Astrocyte of the spinal cord (primary cell): ENCODE measurements at places on chromosomes 11 and 22.

DNA sequence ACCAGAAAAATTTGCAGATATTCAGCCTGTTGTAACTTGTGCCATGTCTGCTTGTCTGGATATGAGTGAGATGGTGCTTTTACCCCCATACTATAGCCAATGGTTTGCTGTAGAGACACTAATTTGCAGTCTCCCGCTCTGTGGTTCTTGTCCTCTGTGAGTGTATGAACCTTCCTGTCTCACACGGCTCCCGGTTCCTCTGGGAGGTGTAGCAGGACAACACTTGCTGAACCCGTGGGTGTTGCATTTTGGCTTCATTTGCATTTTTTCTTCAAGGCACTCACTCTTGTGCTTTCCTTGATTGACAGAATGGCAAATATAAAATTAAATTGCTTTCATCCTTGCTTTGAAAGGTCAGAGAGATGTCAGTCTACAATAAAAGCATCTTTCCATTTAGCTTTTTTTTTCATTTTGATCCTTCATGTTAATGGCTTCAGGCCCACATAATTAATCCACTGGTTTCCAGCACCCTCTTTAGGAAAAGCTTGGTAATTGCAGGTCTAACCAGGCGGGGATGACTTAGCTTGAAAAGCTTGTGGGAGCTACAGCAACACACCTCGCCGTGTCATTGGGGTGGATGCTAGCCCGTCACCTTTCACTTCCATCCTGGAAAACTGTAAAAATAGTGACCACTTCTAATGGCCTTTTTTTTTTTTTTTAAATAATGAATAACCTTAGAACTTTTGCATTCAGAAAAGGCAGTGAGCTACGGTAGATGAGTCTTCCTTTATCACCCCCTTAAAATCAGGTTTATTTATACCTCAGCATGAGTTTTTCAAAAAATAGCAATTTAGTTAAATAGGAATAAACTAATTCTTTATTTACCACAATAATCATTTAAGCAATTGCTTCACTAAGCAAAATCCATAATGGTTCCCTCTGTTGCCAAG lies 27.4 kb upstream of the ST14 start:
- DNase-seq = peak; percentile 73

GRCh38 chr11:22199243-22199642 lies 6.4 kb downstream of the ANO5 start:
- no peak for DNase-seq

- DNase-seq = no peak
These were observed 64.3 kb downstream of the C22orf31 start for GRCh38 chr22:28997342-28997741.

GRCh38 chr11:62054484-62055121 lies 69.2 kb upstream of the INCENP start:
- DNase-seq = peak; percentile 20

DNA sequence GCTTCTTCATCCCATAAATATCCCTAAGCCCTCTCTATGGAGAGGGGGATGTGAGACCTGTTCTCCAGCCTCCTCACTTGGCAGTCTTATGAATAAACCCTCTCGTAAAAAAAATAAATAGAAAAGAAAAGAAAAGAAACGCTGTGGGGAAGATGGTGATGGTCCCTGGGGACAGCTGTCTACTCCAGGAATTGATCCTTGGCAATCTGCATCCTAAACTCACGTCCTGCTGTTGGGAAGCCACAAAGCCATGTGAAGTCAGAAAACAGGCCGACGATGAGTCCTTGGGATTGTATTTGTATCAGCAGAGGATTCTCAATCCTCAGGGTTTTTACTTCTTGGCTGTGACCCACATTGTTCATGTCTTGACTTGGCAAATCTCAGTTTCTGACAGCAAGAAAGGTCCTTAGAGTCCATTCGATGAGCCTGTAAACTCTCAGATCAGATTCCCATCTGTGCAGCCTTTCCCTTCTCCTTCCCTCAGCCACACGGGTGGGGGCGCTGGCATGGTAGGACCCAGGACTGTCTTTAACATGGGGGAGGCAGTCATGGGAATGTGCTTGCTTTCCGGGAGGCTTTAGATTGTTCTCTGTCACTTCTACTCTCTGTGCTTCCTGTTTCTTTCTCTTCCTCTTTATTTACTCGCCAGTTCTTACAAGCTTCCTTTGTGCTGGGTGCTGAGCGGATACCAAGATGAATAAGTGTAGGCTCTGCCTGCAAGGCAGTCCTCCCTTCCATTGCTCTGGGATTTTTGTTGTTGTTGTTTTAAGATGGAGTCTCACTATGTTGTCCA lies 24.9 kb downstream of the TCP11L1 start:
- no peak for DNase-seq

- DNase-seq = no peak
These were observed 28.4 kb downstream of the FADS3 start for GRCh38 chr11:61862714-61863547.

GRCh38 chr22:46070215-46070802 lies 80.0 kb upstream of the PPARA start:
- DNase-seq = no peak
